ENCODE measurements at places on chromosomes 12 and 14.

DNA sequence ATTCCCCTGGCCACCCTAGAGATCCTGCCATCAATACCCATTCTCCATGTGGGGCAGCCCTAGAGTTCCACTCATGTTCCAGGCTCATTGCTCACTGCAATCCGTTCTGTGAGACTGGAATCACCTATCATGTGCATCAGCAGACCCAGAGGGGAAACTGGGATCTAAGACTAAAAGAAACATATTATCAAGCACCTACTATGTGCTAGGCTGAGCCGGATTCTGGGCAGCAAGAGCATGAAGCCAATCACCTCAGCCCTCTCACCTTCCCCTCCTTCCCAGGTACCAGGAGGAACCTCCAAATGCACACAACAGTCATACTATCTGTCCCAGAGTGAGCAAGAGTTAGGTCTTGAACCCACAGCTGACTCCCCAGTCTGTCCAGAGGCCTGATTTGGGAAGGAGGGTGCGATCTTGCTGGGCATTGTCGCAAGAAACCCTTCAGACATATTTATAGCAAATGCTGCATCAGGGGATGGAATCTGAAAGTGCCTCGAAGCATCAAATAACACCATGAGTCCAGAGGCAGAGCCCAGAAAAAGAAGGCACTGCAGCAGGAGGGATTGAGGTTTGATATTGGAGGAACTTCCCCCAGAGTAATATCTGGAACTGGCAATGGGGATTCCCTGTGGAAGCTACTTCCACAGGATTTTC lies 6.7 kb upstream of the CACNB3 start:
- DNase-seq: no peak

DNA sequence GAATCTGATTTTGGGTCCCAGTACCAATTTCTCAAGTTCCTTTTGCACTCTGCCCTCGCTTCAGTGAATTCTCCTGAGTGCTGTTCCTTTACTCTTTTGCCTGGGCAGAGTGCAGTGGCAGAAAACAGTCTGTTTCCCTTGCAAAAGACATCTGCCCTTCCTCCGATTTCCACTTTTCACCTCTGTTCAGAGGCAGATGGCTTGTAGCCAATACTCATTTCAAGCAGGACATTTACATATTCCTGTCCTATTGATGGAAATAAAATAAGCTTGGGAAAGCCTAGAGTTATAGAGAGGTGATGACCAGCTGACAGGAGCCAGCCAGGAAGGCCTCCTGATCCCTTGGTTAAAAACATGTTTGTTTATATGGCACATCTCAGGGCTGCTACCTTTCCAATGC lies 111.0 kb downstream of the SLC8A3 start:
- DNase-seq: no peak

- no peak for DNase-seq
Measured at GRCh38 chr12:107337346-107338095, 244.2 kb upstream of the CRY1 start.

DNA sequence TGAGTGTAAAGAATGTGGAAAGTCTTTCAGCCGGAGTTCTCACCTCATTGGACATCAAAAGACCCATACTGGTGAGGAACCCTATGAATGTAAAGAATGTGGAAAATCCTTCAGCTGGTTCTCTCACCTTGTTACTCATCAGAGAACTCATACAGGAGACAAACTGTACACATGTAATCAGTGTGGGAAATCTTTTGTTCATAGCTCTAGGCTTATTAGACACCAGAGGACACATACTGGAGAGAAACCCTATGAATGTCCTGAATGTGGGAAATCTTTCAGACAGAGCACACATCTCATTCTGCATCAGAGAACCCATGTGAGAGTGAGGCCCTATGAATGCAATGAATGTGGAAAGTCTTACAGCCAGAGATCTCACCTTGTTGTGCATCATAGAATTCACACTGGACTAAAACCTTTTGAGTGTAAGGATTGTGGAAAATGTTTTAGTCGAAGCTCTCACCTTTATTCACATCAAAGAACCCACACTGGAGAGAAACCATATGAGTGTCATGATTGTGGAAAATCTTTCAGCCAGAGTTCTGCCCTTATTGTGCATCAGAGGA lies 25.1 kb upstream of the ZNF268 start:
- no peak for DNase-seq

GRCh38 chr12:46261646-46262045 lies 7.2 kb downstream of the SLC38A1 start:
- DNase-seq: no peak

DNA sequence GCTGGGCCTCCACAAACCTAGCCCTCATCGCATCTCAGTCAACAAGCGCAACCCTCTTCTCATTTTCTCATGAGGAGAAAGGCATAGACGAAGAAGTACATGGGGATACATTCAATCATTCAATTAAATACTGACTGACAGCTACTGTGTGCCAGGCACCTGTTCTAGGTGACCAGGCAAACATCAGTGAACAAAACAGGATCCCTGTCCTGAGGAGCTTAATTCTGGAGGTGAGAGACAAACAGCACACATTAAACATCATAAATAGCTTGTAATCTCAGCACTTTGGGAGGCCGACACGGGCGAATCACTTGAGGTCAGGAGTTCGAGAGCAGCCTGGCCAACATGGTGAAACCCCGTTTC lies 362 bp upstream of the ACYP1 start:
- no peak for DNase-seq

DNA sequence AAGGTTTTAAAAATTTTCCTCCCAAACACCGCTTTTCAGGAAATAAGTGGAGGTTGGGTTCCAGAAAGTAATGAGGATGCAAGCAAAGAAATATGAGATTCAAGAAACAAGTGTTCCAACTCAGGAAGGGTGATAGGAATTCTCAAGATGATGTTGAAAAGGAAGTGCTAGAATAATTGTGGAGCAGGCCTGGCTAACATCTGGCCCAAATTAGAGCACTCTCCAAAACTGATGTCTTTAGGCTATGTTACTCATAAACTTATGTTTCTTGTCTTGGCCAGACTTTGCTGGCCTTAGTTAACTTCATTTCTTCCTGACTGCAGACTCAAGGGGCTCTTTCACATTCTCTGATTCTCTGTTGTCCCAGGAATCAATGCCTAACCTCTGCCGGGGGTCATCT lies 116.3 kb downstream of the TMTC3 start:
- no peak for DNase-seq

GRCh38 chr12:93896427-93896826 lies 219.3 kb downstream of the CRADD start:
- DNase-seq: no peak

GRCh38 chr12:82838131-82838551 lies 151.4 kb downstream of the TMTC2 start:
- no peak for DNase-seq

DNA sequence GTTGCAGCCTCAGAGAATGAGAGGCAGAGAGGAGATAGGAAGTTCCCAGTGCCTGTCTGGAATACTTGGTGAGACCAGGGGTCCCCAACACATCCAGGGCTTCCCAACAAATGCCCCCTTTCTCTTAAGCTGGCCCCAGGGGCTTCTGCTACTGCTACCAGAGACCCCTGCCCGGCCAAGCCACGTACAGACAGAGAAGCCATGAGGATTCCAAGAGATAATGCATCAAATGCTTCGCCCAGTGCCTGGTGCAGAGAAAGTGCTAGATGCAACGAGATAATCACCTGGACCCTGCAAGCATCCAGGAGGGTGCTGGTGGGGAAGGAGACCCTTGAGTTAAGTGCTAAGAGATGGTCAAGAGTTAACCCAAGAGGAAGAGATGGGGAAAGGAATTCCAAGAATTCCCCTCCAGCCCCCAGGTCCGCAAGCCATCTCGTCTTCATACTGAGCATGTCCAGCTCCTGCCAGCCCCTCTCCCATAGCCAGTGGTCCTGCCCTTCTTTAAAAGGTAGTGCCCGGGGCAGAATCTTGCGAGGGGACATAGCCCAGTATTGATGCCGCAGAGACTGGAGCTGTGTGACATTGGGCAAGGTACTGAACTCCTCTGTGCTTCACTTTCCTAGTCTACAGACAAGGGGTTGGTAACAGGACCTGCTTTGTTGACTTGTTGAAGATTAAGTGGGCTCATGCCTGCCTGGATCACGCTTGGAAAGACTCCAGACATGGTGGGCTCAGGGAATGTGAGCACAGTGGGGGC lies 103.3 kb downstream of the CALM1 start:
- DNase-seq: no peak

DNA sequence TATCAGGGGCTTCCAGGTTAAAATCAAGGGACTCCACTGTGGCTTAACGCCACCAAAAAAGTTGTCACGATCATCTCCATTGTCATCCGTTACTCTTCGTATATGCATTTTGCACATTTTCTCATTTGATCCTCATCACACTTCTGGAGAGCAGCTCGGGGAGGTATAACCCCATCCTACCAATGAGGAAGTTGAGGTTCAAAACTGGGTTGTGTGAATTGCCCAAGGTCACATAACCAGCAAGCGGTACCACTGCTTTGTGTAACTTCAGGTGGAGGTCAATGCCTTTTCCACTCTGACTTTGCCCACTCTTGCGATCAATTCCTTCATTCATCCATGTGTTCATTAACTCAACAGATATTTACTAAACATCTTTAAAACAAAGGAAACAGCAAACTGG lies 71.1 kb upstream of the CCND2 start:
- no peak for DNase-seq

DNA sequence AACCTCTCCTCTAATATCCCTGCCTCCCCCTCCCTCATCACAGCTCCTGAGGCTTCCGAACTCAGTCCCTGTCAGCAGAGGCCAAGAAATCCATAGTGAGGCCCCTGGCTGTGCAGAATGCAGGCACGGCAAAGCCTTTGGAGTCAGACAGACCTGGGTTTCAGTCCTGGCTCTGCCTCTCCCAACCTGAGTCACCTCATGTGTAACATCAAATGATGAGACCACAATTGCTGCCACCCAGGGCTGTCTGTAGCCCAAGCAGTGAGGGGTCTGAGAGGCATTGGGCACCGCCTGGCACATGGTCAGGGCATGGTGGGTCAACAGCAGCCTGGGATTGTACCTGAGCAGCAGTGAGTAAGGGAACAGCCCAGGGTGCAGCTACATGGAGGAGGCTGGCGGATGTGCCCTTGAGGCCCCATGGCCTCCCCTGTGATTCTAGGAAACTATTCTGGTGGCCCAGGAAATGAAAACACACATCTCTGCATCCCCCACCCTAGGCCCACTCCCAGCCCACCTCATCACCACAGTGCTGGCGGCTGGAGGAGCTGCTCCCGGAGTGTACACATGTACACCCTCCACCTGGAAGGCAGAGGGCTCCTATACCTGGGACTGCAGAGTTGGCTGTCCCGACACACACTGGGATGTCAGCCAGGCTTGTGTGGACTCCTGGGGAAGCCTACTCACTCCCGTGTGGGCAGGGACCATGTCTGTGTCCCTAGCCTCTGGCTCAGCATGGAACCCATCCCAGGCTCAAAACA lies 7.7 kb downstream of the ANKRD33 start:
- DNase-seq: no peak

DNA sequence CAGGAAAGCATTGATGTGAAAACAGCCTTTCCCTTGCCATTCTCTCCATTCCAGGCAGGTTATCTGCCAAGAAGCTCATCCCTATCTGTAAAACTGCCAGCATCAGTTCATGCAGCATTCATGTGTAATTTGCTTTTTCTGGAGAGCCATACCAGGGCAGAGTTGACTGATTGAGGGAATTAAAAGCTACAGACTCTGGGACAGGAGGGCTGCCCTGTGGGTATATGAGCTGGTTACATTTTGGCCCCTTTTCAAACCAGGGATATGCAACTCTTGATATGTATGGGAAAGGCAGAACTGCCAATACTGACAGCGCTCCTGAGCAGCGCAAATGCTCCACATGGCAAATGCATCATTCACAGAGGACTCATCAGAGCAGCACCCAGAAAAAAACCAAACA lies 53.7 kb downstream of the SYT1 start:
- no peak for DNase-seq
